ENCODE measurements at places on chromosomes 13 and 19. TPM values are rescaled to one million over a fixed set of nuclear protein-coding genes. Genes with fewer than 3 reads are reported as not detected.

GRCh38 chr19:51316688-51317087 lies 5.2 kb downstream of the IGLON5 start:
- no peak for DNase-seq

- no peak for DNase-seq
These were observed 341.3 kb downstream of the SPRY2 start for GRCh38 chr13:79999601-80000000.

- peak; percentile 93 for DNase-seq
These were observed 1419.8 kb downstream of the UQCRFS1 start for GRCh38 chr19:27793128-27793643.

DNA sequence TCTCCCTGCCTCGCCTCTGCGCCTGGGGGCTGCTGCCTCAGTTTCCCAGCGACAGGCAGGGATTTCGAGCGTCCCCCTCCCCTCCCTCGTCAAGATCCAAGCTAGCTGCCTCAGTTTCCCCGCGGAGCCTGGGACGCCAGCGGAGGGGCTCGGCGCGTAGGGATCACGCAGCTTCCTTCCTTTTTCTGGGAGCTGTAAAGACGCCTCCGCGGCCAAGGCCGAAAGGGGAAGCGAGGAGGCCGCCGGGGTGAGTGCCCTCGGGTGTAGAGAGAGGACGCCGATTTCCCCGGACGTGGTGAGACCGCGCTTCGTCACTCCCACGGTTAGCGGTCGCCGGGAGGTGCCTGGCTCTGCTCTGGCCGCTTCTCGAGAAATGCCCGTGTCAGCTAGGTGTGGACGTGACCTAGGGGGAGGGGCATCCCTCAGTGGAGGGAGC lies 722 bp upstream of the ICAM1 start:
- DNase-seq, result no peak

- no peak for DNase-seq
These were observed 49.9 kb downstream of the EDNRB start for GRCh38 chr13:77868717-77869116.

GRCh38 chr13:35016362-35017112 lies 74.5 kb downstream of the NBEA start:
- DNase-seq, result no peak

- no peak for DNase-seq
These were observed 37.1 kb upstream of the GPI start for GRCh38 chr19:34327851-34328250.

DNA sequence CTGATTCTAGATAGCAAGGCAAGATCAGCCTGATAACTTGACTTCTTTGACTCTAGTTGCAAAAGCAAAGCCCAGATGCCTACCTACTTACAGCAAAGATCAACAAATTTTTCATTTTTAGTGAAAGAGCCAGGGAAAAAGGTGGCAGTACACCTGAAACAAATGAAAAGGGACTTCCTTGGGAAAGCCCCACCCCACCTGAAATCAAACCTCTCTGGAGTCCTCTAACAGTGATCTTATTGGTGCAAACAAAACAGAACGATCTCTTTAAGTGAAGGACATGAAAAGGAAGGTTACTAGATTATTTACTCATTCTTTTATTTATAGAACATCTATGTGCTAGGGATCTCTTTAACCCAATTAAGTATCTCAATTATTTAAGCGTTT lies 507 bp upstream of the LCP1 start:
- DNase-seq, result no peak

DNA sequence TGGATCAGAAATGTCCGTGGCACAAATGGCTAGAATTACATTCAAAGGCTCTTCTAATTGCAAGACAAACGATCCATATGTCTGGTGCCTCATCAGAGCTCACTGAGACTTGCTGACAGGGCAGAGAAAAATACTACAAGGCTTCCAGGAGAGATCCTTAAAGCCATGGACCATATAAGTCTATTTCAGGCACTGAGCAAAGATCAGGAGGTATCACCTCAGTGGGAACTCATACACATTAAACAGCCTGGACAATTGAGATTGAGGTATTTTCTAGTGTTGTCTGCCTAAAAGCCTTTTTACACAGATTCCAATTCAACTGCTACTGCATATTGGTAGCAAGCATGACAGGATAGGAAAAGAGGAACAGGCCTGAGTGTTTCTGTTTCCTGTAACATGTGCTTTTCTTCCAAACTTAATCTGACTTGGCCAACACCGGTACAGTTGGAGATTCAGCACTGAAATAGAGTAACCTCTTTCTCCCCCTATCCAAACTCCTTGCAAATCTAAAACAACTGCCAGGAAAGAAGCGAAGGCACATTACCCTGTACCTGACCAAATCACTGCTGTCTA lies 65.9 kb downstream of the SERP2 start:
- DNase-seq, result no peak

GRCh38 chr19:48540110-48540509 lies 11.9 kb upstream of the SULT2B1 start:
- no peak for DNase-seq

GRCh38 chr13:60788156-60788829 lies 391.3 kb downstream of the TDRD3 start:
- no peak for DNase-seq

- DNase-seq, result no peak
These were observed 6.4 kb downstream of the KLF2 start for GRCh38 chr19:16330806-16331690.

- no peak for DNase-seq
These were observed 7.9 kb upstream of the WBP4 start for GRCh38 chr13:41053384-41053826.

- no peak for DNase-seq
These were observed 13.4 kb upstream of the SLC44A2 start for GRCh38 chr19:10611907-10612306.

- no peak for DNase-seq
These were observed at the start of gene F10 for GRCh38 chr13:113122550-113123225. TSS of gene F10 (plus strand) at chr13:113122799. CDS start at chr13:113122856, 57 bp downstream.

DNA sequence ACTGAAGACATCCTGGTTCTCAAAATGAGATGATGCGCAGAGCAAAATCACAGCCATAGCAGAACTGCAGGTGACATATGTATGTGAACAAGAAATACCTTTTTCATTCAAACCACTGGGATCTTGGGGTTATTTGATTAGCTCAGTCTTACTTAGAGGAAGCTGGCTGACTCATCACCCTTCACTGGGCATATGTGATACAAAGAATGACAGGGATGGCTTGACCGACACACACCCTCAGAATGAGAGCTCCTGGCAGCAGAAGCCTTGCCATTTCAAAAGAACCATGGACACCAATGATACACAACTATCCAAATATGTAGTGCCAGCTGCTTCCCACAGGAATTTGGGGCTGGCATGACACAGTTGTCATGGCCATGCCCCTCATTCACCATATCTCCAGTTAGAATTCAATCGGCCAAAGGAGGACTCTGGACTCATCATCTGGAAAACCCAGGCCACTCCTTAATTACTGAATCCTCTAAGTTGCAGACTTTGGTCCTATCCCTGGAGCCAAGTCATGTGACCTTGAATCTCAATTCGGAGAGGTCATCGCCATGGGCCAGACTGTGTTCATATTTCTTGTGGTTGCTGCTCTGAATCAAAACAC lies 115.8 kb downstream of the KATNAL1 start:
- no peak for DNase-seq

GRCh38 chr19:45972947-45973540 lies 621 bp downstream of the NOVA2 start:
- no peak for DNase-seq

DNA sequence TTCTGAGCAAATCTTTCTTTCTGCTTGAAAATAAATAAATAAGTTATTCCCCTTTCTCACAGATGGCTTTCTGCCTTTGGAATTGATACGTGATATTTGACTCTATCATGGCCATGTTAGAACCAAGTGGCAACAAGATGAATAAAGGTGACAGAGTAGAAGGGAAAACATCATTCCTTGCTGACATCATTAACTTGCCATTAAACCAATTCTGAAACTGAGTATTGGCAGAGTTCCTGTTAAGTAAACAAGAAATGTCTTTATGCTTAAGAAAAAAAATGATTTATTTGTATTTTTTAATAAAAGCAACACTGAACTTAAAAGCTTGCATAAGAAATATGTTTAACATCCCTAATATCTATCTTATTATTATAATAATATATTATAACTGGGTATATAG lies 828.1 kb downstream of the PCDH9 start:
- DNase-seq, result no peak

DNA sequence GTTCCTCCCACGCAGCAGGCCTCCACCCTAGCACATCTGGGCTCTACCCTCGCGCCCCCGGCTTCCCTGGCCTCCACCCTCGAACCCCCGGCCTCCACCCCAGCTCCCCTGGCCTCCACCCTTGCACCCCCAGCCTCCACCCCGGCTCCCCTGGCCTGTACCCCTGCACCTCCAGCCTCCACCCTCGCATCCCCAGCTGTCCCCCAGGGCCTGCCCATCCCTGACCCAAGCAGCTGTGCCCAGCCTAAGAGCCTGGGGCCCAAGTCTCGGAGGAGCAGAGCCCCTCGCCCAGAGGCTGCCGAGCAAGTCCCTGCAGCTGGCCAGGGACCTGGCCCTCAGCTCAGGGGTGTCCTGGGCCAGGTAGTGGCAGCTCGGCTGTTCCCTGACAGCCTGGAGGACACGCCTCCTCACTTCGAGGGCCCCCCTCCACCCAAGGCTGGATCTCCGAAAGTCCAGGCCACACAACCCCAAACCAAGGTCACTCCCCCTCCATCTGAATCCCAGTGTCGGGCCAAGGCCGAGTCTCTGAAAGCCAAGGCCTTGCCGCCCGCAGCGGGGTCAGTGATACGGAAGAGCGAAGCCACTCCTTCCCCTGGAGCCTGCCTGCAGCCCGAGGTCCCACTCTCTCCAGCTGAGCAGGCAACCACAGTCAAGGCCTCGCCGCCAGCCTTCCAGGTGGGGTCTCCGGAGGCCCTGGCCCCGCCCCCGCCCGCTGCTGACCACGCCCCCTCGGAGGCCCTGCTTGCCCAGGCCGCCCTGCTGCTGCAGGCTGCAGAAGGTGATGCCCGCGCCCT lies 7.9 kb upstream of the ARHGAP33 start:
- DNase-seq, result no peak

- DNase-seq, result no peak
These were observed 47.5 kb upstream of the NDUFS7 start for GRCh38 chr19:1336079-1336684.

DNA sequence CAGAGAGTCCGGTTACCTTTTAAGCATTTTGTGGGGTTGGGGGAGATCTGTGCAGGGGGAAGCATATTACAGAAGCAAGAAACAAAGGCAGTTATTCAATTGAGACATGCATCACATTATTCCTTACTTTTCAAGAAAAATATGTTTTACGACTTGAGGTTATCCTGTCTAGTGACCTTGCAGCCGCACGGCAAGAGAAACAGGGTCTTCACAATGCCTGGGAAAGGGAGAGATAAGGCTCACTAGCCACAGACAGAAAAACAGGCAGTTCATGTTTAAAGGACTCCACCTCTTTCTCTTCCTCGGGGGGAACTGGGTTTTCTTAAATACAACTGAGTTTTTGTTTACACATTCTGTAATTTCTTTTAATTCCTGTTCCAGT lies 536 bp upstream of the NCR1 start:
- DNase-seq, result no peak

GRCh38 chr13:102726430-102726829 lies 31.6 kb upstream of the METTL21C start:
- DNase-seq, result peak; percentile 58

- DNase-seq, result no peak
These were observed 5.8 kb downstream of the TM9SF2 start for GRCh38 chr13:99507054-99507453.

- no peak for DNase-seq
These were observed 191.3 kb downstream of the KLF5 start for GRCh38 chr13:73250061-73250460.

DNA sequence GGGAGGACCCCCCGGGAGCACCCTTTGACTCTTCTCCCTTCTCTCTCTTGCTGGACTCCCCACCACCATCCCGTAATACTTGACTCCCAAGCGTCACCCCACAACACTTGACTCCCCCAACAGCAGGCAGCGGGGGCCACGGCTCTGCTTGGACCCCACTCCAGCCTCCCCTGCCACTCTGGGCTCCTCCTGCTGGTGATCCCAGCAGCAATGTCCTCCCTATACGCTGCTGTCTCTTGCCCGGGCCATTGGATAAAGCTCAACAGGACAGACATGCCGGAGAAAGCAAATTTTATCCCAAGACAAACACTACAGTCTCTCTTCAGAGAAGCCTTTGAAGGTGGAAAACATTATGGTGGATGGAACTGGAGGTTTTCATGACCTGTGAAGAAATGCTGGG lies 20.4 kb upstream of the AMER2 start:
- no peak for DNase-seq

DNA sequence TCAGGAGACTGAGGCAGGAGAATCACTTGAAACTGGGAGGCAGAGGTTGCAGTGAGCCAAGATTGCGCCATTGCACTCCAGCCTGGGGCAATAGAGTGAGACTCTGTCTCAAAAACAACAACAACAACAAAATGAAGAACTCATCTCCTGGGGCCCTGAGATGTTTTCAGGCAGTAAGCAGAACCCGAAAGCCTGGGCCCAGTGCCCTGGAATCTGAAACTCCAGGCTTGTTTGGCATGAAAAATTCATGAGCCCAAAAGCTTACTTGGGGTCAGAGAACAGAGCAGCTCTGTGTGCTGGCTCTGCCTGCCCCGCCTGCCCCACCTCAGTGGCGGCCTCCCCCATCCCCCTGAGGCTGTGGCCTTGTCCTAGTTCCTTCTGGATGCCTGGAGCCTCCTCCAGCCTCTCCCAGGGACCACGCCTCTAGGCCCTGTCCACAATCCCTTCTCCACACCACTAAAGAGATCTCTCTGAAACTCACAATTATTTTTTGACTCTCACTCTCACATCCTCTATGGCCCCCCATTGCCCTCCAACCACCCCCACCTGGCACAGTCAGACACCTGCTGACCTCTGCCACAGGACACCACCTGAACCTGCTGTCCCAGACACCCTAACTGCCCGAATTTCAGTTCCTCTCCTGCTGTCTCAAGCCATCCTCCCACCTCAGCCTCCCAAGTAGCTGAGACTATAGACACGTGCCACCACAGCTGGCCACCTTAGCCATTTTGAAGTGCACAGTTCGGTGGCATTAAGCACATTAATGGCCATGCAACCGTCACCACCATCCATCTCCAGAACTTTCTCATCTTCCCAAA lies 6.9 kb upstream of the AP1M2 start:
- peak; percentile 84 for DNase-seq

GRCh38 chr19:4914736-4915501 lies 5.6 kb downstream of the UHRF1 start:
- peak; percentile 38 for DNase-seq

CYP2A6 gene
- not detected for total RNA-seq

SPC24 gene
- total RNA-seq, result 23.4 TPM

ZNF555 gene
- total RNA-seq, result 4.5 TPM

ZNF224 gene
- total RNA-seq, result 17.7 TPM

TLE6 gene
- 4.3 TPM for total RNA-seq

GRK1 gene
- not detected for total RNA-seq

GJA3 gene
- 16.0 TPM for total RNA-seq

MUC16 gene
- total RNA-seq, result not detected

APLP1 gene
- total RNA-seq, result 9.2 TPM

WIZ gene
- 3.6 TPM for total RNA-seq

Data from SK-MEL-5 (cell line).